ENCODE measurements at places on chromosomes 11 and 22.

GRCh38 chr22:30742291-30743256 lies 47.9 kb downstream of the OSBP2 start:
- no peak for DNase-seq

GRCh38 chr22:45284705-45285262 lies at the start of gene UPK3A:
Gene UPK3A (plus strand): TSS chr22:45284949. CDS start chr22:45285014, 65 bp downstream.
- peak; percentile 56 for DNase-seq

DNA sequence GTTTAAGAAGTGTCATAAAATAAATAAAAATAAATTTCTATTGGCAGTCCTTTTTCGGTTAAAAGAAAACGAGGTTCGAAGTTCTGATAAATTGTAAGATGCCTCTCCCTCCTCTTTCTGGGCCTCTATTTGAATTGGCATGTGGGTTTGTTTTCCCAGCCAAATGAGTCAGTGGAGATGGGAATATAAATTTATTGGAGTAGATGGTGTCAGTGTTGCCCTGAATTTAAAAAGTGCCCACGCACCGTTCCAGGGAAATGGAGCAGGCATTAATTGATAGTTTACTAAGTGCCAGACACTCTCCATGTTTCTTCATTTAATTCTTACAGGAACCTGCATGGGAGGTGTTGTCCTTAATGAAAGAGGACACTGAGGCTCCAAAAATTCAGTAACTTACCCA lies 119.2 kb downstream of the FEZ1 start:
- no peak for DNase-seq

DNA sequence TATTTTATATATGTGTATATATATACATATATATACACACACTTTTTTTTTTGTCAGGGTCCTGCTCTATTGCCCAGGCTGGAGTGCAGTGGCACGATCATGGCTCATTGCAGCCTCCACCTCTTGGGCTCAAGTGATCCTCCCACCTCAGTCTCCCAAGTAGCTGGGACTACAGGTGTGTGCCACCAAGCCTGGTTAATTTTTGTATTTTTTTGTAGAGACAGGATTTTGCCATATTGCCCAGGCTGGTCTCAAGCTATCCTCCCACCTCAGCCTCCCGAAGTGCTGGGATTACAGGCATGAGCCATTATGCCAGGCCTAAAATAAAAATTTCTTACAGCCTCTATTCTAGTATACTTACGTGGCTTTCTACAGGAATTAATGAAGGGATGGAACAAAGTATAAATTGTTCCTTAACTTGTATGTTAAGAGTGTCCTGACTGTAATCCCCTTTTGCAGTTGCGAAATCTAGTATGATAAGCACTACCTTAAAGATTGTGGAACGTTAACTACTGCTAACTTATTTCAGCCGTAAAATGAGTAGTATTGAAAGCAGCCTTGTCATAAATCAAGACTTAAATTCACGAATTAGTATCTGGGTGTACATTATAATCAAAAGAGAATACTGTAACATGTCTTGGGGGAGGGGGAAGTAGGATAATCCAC lies 2.1 kb downstream of the TRAF6 start:
- DNase-seq, result no peak

GRCh38 chr11:34191578-34191977 lies 86.1 kb downstream of the NAT10 start:
- DNase-seq, result no peak

DNA sequence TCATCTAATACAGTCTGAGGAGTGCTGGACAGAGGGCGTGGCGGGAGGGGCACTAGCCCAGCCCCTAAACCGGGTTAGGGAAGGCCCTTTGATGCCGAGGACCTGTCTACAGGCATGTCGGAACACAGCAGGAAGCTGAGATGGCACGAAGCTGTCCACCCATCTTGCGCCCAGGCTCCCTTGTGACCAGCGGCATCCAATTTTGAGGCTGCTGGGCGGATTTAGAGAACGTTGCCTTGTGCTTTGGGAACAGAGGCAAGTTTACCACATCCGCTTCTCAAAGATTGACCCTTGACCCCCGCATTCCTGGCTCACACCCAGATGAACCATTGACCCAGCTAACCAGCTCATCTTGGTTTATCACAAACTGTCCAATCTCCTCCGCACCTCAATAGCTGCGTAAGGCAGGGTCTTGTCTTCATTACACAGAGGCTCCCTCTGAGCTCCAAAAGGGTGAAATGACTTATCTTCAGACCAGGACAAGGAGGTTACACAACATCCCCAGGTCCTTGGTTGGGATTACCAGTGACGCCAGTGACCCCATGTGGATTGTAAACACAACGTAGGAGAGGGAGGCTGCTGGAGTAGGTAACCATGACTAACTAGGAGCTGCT lies 4.5 kb downstream of the FAM83F start:
- no peak for DNase-seq

DNA sequence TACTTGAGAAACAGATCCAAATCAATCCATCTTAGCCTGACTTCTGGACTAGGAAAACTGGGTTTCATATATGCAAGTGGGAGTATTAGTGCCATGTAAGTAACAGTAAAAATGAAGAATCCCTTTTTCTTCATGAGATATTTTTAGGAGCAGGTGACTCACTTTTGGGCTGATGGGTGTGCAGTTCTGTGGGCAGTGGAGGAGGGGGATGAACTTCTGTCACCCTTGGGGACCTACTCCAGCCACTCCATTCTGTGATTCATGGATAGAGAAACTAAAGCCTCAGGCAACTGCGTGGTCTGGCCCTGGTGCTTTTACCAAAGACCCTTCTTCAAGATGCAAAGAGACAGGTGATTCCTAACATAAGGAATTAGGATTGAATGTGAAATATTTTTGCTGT lies 208.6 kb upstream of the NARS2 start:
- no peak for DNase-seq

DNA sequence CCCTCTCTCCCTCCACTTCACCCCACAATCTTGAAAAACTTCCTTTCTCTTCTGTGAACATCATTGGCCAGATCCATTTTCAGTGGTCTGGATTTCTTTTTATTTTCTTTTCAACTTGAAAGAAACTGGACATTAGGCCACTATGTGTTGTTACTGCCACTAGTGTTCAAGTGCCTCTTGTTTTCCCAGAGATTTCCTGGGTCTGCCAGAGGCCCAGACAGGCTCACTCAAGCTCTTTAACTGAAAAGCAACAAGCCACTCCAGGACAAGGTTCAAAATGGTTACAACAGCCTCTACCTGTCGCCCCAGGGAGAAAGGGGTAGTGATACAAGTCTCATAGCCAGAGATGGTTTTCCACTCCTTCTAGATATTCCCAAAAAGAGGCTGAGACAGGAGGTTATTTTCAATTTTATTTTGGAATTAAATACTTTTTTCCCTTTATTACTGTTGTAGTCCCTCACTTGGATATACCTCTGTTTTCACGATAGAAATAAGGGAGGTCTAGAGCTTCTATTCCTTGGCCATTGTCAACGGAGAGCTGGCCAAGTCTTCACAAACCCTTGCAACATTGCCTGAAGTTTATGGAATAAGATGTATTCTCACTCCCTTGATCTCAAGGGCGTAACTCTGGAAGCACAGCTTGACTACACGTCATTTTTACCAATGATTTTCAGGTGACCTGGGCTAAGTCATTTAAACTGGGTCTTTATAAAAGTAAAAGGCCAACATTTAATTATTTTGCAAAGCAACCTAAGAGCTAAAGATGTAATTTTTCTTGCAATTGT lies 92.3 kb downstream of the CD44 start:
- DNase-seq, result no peak

DNA sequence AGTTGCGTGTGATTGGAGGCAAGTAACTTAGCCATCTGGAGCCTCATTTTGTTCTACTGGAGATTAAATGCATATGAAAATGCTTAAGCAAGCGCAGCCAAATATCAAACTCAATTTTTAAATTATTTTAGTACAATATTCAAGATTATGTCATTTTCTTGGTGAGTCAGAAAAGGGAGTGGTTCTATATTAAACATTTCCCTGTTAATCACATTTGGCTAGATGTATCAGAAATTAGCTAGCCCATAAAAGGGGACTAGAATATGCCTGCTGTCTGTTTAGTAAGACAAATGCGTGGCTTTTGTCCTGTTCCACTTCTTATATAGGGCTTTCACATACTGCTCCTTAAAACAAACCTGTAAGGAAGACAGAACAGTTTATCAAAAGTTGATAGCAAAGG lies 35.0 kb upstream of the BMAL1 start:
- no peak for DNase-seq

DNA sequence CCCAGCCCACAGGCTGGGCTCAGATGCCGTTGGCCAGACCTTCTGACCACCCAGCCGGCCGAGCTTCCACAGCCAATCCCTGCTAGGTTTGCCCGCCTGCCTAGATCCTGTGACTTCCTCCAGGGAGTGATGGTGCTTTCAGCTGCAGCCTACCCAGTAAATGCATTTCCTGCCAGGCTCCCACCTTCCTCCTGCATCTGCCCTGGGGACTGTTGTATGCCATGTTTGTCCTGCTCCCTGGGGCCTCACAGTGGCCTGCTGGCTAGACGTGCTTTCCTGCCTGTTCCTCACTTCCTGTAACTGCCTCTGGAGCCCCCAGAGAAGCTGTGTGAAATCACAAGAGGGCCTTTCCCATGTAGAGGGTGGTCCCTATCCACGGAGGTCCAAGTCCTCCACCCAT lies 86.2 kb downstream of the GALNT18 start:
- DNase-seq, result no peak

- no peak for DNase-seq
Measured at GRCh38 chr22:18113680-18114394, 3.2 kb downstream of the TUBA8 start.

DNA sequence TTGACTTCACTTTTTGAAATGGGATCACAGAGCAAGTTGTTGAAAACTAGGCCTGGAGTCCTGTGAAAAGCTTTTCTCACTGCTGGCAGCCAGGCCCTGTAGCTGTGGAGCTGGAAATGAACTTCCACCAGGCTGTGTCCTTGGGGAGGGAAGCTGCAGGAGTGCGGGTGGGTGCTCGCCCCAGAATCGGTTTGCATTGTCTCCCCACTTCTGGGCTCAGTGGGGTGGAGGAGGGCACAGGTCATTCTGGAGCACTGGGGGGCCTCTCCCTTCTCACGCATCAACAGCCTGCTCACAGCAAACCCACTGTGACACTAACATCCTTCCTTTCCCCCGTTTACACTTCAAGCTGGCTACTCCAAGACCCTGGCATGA lies 15.2 kb downstream of the GLB1L2 start:
- no peak for DNase-seq

- no peak for DNase-seq
Measured at GRCh38 chr11:125902277-125902926, 604 bp downstream of the PUS3 start.

- DNase-seq, result no peak
Measured at GRCh38 chr22:38106814-38107578, 3.5 kb downstream of the BAIAP2L2 start.

DNA sequence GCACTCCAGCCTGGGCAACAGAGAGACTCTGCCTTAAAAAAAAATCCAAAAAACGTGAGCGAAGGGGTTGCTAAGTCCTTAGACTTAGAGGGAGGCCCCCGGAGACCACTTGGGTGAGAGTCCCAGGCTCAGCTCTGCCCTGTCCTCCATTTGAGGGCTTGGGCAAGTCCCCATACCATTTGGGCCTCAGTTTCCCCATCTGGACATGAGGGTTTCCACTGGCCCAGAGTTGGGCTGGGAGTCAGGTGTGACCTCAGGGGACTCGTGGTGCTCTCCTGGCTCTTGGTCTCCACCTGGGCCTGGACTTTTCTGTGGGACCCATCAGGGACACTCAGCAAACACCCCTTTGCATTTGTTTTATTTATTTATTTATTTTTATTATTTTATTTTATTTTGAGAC lies 35.2 kb upstream of the CSNK1E start:
- no peak for DNase-seq

GRCh38 chr22:20551805-20552442 lies 44.5 kb downstream of the MED15 start:
- DNase-seq, result peak; percentile 53

GRCh38 chr22:27526901-27527300 lies 274.7 kb downstream of the MN1 start:
- no peak for DNase-seq

DNA sequence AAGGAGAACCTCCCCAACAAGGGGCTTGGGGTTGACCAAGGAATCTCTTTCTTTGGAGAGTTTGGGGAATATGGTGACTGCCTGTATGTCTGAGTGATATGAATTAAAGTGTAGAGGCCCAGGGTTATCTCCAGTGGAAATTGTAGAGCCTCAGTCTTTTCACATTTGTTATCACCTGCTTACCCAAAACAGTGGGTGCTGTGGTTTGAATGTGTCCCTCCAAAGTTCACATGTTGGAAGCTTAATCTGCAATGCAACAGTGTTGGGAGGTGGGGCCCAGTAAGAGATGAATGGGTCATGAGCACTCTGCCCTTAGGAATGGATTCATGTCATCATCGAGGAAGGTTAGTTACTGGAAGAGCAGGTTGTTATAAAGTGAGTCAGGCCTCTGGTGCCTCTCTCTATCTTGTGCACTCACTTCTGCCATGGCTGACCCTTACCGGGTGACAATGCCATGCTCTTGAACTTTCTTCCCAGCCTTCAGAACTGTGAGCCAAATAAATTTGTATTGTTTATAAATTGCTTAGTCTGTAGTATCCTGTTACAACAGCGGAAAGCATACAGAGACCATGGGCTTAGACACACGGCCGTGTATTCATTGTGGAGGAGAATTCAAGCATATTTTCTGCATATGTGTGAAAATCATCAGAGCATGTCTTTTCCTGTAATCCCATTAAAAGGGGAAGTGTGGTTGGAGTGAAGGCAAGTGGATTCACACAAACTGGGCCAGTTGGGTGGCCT lies 114.1 kb upstream of the TBCEL start:
- no peak for DNase-seq

GRCh38 chr22:26330971-26331625 lies 98.0 kb upstream of the ASPHD2 start:
- peak; percentile 56 for DNase-seq

GRCh38 chr11:59144579-59145345 lies 2.1 kb downstream of the FAM111A start:
- DNase-seq, result peak; percentile 71

DNA sequence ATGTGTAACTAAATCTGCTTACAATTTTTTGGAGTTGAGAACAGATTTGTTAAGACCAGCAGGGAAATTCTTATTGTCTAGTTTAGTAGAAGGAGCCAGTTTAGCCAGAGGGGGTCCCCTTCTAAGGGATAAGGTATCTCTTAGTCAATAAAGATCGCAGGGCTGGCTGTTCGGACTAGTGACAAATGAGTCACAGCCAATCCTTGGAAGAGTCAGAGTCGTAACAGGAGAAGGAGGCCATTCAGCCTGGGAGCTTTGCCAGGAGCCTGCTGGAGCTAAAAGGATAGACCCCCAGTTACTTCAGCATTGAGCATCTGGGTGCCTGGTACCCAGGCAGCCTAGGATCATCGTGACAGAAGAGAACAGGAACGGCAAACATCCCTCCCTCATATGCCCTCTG lies 191.6 kb upstream of the ARHGAP20 start:
- no peak for DNase-seq
